ENCODE measurements at places on chromosomes 12 and 14.
A peak's percentile ranks its signal among the peaks of the same experiment; 100 is the strongest.

- DNase-seq = no peak
These were observed 26.2 kb upstream of the PPM1A start for GRCh38 chr14:60222820-60223219.

GRCh38 chr14:78593949-78594348, 423.8 kb downstream of the NRXN3 start:
- no peak for DNase-seq

GRCh38 chr12:77189458-77189857, 124.1 kb upstream of the E2F7 start:
- DNase-seq = no peak

DNA sequence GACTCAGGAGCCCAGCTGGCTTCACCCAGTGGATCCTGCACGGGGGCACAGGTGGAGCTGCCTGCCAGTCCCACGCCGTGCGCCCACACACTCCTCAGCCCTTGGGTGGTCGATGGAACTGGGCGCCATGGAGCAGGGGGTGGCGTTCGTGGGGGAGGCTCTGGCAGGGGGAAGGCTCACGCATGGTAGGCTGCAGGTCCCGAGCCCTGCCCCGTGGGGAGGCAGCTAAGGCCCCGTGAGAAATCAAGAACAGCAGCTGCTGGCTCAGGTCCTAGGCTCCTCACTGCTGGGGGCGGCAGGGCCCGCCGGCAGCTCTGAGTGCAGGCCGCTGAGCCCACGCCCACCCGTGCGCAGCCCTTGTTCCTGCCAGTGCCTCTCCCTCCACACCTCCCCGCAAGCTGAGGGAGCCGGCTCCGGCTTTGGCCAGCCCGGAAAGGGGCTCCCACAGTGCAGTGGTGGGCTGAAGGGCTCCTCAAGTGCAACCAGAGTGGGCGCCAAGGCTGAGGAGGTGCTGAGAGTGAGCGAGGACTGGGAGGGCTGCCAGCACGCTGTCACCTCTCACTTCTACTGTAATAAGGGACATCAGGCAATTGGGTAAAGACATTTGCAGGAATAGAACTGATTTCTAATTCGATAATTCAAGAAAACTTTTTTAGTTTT, 115.4 kb downstream of the TMTC2 start:
- no peak for DNase-seq

GRCh38 chr12:106097011-106097410, 41.7 kb downstream of the NUAK1 start:
- no peak for DNase-seq

- no peak for DNase-seq
These were observed 1367.3 kb upstream of the FLRT2 start for GRCh38 chr14:84162633-84163032.

- no peak for DNase-seq
These were observed 64.5 kb downstream of the PTCSC3 start for GRCh38 chr14:36111822-36112583.

DNA sequence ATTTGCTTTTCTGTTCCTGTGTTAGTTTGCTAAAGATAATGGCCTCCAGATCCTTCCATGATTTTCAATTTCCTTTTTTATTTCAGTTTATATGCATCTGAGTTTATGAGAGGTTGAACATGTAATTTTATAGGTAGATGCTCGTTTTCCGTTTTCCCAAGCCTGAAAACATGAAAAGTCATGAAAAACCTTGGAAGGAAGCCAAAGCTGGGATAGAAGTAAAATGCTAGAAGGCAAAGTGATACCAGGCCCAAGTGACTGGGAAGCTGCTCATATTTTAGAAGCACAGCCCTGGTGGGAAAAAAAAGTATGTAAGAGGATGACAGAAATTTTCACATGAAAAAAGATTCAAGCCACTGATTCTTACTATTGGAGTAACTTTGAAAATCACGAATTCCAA, 290.8 kb downstream of the PRKD1 start:
- DNase-seq = no peak

DNA sequence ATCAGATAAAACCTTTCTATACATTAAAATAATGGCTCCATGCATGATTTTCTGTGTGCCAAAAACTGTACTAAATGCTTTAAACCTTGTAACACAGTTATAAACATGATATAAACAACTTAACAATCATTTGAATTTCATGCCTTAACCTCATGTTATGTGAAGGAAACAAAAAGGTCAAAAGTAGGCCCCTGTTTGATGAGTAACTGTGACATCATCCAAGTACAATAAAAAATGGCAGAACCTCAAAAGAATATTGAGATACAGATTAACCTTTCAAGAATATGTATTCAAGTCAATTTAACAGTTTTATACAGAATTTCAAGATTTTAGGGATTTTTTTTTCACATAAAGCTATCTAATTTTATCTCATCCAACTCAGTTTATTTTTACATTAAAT, 310.7 kb upstream of the DCN start:
- DNase-seq = no peak

- DNase-seq = no peak
These were observed 370.3 kb downstream of the DAD1 start for GRCh38 chr14:22218728-22219127.

GRCh38 chr12:64181430-64182291, 40.4 kb downstream of the KICS2 start:
- DNase-seq = peak; percentile 93

- no peak for DNase-seq
These were observed 129.7 kb downstream of the PAX9 start for GRCh38 chr14:36791402-36791801.

DNA sequence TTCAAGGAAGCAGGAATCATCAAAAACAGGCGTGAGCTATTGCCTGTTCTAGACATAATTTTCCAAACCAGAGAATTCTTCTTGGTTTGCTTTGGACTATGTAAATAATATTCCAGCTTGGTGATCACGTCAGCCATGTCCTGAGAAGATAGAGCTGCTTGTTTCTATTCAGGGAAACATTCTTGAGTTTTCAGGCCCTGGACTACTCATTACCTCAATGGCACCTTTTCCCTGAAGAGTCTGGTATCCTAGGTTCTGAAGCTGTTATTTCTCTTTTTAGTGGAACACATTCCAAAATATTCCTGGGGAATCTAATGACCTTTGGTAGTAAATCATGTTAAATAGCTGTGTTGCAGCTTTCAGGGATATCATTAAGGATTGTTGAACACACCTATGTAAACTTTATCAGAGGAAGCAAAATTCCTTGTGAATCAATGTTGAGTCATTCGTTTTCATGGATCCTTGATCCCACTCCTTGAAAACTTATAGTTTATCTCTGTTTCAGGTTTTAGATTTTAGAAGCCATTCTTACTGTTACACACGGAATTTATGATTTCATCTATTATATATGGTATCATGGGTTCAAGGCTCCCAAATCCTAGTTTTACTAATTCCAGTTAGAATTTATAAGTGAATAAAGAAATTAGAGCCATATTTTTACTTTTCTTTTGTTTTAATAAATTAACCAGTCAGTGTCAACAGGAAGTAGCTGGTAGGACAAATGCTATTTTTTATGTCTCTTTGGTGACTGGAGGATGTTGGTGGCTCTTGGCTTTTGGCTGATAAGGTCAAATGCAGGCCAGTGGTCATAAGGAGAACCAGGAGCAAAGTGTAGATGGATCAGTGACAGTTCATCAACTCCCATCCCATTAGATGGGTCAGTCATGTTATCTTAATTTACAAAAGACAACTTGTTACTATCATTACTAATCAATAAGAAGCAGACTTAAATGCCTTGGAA, 380.1 kb downstream of the ZFP36L1 start:
- no peak for DNase-seq

DNA sequence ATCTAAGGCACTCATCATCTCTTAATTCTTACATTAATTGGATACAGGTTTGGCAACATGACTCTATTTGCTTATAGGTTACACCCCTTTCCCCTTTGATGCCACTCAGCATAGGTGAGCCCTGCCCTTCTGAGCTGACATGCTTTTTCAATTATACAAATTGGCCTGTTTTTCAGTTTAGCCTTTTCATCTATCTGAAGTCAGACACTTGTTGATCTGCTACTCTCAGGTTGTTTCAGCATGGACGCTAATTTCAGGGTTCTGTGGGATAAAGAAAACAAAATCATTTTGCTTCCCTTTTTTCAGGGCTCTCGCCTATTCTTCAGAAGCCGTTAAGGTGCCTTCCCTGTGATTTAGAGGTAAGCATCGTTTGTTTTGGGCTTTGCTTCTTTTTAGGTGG, 55.3 kb downstream of the DACT1 start:
- no peak for DNase-seq

GRCh38 chr12:98653866-98654493, 8.9 kb downstream of the APAF1 start:
- no peak for DNase-seq

GRCh38 chr12:68326716-68327115, 5.4 kb downstream of the MDM1 start:
- no peak for DNase-seq

DNA sequence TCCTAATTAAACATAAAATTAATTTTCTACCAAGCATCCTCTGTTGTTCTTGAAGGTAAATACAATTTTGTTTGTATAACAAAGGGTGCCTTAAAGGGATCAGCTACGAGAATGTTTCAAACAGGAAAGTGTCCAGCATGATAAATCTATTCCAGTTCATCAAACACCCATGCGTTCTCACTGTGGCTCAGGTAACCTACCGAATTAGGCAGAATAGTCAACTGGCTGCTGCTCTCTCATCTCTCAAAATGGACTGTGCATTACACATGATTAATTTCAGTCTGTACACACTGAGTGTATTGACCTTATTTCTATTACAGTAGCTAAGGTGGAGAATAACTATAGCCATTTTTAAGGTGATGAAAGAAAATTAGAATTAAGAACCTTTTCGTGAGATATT, 127.5 kb upstream of the RMST start:
- no peak for DNase-seq

DNA sequence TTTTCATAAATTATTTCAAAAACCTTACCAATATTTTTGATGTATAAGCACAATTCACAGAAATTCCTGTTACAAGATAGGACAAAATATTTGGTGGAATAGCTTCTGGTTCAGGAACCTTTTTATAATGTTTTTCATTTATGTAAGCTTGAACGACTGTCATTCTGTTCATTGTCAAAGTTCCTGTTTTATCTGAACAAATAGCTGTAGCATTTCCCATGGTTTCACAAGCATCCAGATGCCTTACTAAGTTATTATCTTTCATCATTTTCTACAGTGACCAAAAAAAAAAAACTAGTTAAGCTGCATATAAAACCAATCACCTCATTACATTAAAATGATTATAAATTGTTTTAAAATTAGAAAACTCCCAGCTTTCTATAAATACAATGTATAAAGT, 87.1 kb downstream of the ATP2B1 start:
- no peak for DNase-seq

GRCh38 chr14:97719931-97720330, 922.7 kb downstream of the VRK1 start:
- DNase-seq = no peak
